ENCODE measurements at places on chromosomes 13 and 19.

GRCh38 chr19:55276720-55277430 lies 3.0 kb downstream of the HSPBP1 start:
- no peak for DNase-seq

DNA sequence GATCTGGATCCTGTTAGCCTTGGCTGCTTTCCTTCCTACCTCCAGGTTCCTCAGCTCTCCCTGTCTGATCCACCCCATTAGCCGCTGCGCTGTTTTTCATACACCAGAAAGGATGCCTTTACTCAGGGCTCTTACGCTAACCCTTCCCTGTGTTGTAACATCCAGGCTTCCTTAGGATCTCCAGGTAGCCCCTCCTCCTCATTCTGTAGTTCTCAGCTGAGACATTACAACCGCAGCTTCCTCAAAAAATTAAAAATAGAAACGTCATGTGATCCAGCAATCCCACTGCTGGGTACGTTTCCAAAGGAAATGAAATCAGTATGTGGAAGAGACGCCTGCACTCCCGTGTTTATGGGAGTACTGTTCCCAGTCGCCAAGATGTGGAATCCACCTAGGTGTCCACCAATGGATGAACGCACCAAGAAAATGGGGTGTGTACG lies 18.4 kb upstream of the MYADM start:
- no peak for DNase-seq

- DNase-seq: peak; percentile 40
These were observed 536 bp downstream of the FAM32A start for GRCh38 chr19:16185768-16186123.

DNA sequence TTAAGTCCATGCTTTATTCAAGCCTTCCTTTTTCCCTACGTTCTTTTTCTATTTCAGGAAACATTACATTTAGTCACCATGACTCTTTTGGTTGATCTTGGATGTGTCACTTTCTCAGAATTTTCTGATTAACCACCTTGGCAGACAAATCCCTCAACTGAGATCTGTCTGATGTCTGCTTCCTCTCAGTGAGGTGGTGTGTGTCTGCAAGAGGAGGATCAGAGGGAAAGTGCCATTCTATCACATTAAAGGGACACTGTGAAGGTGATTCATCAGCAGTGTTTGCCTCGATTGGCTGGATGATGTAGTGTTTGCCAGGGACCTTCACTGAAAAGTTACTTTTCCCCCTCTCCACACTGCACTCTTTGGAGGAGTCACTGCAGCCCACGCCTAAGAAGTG lies 3.0 kb upstream of the CCNP start:
- DNase-seq: no peak

GRCh38 chr19:15220833-15221232 lies 11.4 kb downstream of the EPHX3 start:
- DNase-seq: no peak

- no peak for DNase-seq
These were observed 599 bp upstream of the ARHGEF7 start for GRCh38 chr13:111114362-111115060.

DNA sequence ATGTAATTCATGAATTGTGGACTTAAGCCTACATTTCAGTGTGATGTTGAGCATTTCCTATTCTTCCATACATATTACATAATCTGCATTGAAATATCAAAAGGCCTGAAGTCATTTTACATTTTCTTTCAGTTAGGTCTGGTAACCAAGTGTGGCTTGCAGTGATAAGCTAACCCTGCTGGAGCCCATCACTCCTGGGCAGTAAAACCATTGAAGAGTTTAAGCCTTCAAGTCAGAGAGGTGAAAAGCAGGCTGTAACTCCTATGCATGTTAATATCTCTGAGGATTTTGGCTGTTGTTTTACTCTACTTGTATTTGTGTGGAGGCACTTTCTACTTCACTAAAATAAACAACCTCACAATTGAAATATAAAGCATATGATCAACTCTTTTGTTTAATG lies 248.8 kb downstream of the SLITRK5 start:
- DNase-seq: no peak

DNA sequence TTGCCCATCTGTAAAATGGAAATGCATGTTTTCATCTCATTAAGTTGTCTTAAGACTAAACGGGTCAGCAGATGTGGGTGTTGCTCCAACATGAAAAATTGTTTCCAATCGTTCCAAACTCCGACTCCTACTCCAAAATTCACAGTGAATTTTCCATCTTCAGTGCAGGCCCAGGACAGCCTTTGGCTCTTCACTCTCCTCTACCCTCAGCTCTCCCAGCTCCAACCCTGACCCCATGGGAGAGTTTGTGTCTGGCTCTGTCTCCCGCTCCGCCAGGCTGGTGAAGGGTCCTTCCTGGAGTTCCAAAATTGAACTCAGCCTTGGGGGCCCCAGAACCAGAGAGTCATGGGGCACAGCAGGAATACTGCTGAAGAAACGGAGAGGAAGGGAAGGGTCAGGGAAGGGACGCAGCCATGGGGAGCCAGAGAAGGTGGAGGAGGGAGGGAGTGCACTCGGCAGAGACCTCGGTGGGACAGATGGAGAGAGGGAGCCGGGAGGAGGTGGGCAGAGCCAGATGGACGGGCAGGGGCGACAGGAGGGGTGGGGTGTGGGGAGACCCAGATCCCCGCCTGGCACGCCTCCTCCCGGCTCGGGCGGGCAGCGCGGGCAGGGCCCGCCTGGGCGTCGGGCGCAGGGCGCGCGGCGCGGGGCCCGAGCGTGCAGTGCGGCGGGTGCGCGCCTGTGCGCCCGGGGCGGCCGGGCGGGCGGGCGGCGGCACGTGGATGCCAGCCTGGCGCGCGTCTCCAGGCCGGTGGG lies 45.6 kb downstream of the CELF5 start:
- DNase-seq: no peak

DNA sequence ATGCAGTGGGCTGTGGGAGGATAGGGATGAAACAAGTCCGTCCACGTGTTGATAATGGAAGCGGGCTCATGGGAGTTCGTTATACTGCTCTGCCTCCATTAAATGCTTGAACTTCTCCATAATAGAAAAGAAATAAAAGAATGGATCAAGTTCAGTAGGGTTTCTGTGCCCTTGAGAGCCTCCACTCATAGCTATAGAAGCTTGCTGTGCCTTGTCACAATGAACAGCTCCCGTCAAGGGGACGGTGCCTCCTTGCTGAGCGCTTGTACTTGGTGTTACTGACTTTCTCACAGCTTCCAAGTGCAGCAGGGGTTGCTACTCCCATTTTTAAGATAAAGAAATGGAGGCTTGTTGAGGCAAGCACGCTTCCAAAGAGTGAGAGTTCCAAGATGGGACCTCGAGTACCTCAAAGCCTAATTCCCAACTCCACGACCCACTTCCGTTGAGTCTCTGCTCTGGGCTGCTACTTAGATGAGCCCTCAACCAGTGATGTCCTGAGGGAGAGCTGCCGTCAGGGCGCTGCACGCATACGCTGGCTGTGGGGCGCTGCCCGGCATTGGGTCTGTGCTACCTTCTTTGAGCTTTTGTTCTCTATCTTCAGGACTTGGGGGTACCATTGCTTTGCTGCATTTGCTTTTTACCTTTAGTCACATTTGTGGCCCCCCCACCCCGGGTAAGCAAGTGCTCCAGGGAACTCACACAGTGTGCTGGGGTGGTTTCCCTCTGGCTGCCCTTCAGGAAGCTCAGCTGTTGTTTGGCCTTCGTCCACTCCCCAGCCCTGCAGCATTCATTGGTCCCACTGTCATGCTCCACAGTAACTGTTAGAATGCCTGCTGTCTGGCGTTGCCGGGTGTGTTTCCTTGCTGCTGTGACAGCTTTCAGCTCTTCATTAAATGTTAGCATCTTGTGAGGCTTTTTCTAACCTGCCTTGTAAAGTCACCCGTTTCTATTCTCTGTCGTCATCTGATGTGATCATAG lies 9.5 kb downstream of the SNRNP70 start:
- DNase-seq: no peak

- no peak for DNase-seq
These were observed 249.3 kb upstream of the HTR2A start for GRCh38 chr13:47146136-47146535.

DNA sequence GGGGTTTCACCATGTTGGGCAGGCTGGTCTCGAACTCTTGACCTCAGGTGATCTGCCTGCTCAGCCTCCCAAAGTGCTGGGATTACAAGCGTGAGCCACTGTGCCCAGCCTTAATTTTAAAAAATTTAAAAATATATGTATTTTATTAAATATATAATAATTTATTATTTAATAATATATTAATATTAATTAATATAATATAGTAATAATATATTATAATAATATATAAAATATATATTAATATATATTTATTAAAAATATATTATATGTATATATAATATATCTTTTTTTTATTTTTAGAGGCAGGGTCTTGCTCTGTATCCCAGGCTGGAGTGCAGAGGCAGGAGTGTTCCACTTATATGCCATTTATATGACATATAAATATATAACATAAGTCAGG lies 52.9 kb upstream of the ADGRE1 start:
- DNase-seq: no peak

- DNase-seq: no peak
These were observed 3.2 kb downstream of the NFIC start for GRCh38 chr19:3369337-3370213.

GRCh38 chr13:66461021-66461420 lies 769.1 kb downstream of the PCDH9 start:
- no peak for DNase-seq

- no peak for DNase-seq
These were observed 13.6 kb downstream of the CFD start for GRCh38 chr19:873084-873483.

DNA sequence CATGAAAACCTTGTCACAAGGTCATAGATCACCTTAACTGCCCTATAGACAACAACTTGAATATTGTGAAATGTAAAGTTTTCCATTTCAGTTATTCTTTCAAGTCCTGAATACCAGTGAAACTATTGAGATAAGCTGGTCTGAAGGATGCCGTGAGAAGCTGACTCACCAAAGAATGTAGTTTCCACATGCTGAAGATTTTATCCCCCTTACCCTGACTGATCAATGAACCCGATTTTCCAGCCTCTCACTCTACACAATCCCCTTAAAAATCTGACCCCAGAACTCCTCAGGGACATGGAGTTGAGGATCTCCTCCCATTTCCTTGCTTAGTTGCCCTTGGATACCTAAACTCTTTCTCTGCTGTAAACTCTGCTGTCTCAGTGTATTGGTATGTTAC lies 67.5 kb downstream of the POSTN start:
- DNase-seq: no peak

GRCh38 chr13:80296638-80297037 lies 44.3 kb downstream of the SPRY2 start:
- DNase-seq: no peak

DNA sequence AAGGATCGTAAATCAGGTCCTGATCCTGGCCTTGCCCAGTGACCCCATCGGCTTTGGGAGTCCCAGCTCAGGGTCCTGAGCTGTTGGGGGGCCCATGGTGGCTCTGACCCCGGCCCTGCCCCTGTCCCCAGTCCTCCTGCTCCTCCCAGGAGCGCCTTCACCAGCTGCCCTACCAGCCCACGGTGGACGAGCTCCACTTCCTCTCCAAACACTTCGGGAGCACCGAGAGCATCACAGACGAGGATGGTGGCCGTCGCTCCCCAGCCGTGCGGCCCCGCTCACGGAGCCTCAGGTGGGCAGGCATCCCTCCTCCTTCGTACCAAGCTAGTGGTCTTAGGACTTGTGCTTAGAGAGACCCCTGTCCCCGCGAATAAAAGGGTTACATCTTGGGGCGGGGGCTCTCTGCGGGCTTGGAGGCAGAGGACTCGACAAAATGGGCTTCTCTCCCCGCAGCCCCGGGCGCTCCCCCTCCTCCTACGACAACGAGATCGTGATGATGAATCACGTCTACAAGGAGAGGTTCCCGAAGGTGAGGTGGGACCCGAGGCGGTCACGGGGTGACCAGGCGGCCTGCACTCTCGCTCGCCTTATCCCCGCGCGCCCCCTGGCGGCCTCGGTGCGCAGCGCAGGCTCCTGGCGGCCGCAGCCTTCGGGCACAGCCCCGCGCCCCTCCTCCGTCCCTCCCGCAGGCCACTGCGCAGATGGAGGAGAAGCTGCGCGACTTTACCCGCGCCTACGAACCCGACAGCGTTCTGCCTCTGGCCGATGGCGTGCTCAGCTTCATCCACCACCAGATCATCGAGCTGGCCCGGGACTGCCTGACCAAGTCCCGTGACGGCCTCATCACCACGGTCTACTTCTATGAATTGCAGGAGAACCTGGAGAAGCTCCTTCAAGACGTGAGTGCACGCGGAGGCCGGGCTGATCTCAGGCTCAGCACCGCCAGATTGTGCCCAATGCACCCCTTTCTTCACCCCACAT lies 9.1 kb downstream of the MAST1 start:
- DNase-seq: peak; percentile 92

- DNase-seq: no peak
These were observed at the start of gene OR10H4 for GRCh38 chr19:15948223-15949058. Gene OR10H4, plus strand, starts transcription at chr19:15949008. Its CDS starts 0 bp downstream, at chr19:15949008.

GRCh38 chr13:43516401-43516833 lies 270.4 kb downstream of the ENOX1 start:
- DNase-seq: no peak

DNA sequence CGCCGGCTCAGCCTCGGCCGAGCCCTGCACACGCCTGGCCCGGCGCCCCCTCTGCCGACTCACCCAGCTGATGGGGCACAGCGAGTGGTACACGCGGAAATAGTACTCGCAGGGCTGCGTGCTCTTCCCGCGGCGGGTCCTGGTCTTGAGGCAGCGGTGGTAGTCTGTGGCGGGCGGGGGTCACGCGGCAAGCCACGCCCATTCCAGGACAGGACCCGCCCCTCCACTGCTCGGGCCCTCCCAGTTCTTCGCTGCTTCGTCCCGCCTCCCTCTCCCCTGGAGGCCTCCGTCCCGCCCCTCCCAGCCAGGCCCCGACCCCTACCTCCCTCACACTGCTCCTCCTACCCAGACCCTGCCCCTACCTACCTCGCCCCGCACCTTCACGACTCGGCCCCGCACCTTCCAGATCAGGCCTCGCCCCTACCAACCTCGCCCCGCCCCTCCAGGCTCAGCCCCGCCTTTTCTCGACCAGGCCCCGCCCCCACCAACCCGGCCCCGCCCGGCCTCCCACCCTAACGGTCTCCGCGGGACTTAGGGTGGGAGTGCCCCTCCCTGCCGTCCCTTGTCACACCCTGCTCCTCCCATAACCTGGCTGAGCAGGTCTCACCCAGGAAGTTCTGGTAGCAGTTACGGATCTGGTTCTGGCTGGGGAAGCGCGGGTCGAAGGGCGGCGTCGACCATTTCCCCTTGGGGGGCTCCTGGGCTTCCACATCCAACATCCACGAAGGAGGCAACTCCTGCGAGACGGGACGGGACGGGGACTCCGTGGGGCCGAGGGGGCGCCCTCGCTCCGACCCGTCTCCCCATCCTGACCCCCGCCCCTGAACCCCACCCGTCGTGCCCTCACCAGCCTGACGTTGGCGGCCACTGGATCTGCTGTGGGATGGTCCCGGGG lies 469 bp downstream of the COX6B2 start:
- DNase-seq: peak; percentile 66
